ENCODE measurements at places on chromosomes 2 and 18.

- DNase-seq, result no peak
Measured at GRCh38 chr18:47247036-47247415, 4.4 kb downstream of the SKOR2 start.

- DNase-seq, result no peak
Measured at GRCh38 chr2:74867841-74868658, 34.1 kb downstream of the HK2 start.

- no peak for DNase-seq
Measured at GRCh38 chr2:219269362-219270054, 9.7 kb upstream of the DNAJB2 start.

DNA sequence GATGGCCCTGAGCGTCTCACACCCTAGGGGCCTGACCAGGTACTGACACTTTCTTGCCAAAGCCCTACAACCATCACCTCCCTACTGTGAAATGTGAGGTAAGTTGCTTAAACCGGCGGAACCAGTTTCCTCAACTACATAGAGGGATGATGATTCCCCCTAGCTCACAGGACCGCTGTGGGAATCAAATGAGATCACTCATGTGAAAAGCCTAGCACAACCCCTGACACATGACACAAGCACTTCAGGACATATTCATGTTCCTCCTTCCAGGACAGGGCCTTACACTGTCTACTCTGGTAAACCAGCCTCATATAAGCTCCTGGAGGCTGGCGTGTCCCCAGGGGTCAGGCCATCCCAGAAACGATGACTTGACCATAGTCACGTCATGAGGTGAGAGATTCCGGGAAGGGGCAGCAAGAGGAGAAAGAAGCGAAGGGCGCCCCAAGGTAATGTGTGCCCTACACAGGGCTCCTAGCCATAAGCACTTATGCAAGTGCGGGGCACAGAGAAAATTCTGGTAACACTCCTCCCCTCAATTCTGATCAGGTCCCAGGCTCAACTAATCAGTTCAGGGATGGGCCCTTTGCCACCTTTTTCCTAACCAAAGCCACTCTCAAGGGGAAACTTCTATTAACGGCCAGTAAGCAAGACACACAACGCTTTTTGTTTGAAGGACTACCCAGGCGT is 49.5 kb downstream of the C2orf42 start:
- DNase-seq, result no peak

- DNase-seq, result no peak
Measured at GRCh38 chr2:207283356-207283755, 117.6 kb upstream of the KLF7 start.

DNA sequence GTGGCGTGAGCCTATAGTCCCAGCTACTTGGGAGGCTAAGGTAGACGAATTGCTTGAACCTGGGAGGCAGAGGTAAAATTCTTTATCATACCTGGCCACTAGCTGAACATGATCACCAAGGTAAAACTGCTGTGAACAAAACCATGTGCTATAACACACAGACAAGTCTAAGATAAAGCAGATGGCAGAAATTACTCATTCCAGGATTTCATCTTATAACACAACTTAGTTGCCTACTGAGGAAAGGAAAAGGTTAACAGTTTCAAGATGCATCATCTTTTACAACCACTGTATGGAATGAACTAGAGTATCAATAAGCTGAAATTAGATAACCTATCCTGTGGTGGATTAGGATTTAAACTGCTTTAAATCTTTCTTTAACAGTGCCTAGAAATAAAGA is 8.3 kb downstream of the ARL5A start:
- no peak for DNase-seq

DNA sequence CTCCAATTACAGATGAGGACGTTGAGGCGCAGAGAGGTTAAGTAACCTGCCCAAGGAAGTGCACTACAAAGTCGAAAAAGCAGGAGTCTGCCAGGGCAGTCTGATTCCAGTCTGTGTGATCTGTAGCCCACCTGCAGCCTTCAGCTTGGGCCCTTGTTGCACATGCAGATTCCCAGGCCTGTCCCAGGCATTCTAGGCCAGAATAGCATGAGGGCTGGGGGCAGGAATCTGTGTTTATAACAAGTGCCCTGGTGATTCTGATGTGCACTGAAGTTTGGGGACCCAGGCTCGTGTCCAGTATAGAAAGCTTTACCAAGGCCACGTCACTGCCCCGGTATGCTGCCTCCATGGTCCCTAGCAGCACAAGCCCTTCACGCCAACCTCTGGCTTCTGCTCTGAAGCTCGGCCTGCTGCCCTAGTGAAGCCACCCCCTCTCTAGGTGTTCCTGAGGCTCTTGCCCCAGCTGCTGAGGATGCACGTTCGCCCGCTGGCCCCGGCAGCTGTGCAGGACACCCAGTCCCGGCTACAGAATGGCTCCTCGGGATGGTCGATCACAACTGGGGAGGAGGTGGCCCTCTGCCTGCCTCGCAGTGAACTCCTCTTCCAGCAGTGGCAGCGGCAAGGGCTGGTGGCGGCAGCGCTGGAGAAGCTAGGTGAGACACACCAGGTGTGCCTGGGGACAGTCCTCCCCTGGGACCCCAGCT is 4.6 kb downstream of the CHRNG start:
- no peak for DNase-seq

- no peak for DNase-seq
Measured at GRCh38 chr2:75241696-75242095, 42.4 kb upstream of the TACR1 start.

GRCh38 chr2:135926605-135927004 is 50.4 kb upstream of the MCM6 start:
- DNase-seq, result no peak

- DNase-seq, result no peak
Measured at GRCh38 chr2:121161272-121161671, 123.7 kb downstream of the TFCP2L1 start.

DNA sequence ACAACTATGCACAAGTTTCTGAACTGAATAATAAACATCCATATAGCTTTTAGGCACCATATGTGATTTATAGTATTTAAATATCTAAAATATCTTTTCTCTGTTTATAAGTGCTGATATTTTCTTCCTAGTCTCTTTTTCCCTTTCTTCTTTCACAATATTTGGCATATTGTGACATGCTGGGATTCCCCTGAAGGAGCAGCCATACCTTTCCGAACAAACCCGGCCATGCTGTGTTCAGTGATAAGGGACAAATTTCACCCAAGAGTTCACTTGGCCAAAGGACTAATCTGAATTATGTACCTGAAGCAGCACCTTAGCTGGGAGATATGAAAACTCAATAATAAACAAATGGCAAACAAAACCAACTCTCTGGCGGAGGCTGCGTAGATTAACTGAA is 250.8 kb downstream of the RDH14 start:
- DNase-seq, result no peak

DNA sequence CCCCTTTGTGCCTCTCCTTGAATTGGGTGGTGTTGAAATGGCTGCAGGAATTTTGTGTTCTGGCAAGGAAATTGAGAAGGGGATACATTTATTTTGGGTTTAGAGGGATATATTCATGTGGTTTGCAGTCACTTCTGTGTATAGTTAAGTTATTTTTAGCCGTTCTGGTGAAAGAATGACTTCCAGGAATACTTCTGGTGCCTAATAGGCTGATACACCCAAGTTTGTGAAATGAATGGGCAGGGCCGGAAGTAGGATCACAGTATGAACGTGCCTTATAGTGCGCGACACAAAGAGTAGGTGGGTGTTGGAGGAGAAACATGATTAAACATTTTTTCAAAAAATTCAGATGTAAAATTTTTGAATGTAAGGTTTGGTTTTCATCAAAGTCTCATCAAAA is 168.6 kb upstream of the ATP5MC3 start:
- DNase-seq, result no peak

- no peak for DNase-seq
Measured at GRCh38 chr2:235050980-235051351, 99.1 kb downstream of the SH3BP4 start.

GRCh38 chr2:10931710-10932255 is 20.0 kb downstream of the KCNF1 start:
- DNase-seq, result no peak

DNA sequence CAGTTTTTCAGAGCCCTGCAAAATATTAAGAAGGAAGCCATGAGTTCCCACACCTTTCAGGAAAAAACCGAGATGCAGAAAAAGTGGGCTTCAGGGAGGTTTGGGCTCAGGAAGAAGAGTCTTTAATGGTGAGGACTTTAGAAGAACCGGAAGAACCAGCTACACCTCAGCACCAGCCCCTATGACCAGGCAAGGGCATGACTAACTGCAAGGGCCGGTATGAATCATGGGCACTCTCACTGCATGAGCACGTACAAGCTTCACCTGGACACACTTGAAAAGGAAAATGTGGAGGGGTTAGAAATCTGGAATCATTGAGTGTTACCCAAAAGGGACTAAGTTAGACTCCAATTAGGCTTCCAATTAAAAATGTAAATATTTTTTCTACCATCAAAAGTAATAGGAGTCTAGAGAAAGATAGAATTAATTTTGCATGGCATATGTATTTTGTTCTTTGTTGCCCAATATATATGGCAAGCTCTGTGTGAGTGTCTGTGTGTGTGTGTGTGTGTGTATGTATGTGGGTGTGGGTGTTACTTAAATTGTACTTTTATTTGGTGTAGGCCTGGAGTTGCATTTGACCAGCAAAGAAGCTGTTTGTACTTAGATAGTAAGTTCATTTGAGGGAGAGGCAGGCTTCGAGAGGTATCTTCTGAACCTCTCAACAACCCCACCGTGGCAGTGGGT is 66.5 kb upstream of the THUMPD2 start:
- DNase-seq, result no peak

GRCh38 chr18:62663731-62664336 is 51.5 kb upstream of the PHLPP1 start:
- no peak for DNase-seq

DNA sequence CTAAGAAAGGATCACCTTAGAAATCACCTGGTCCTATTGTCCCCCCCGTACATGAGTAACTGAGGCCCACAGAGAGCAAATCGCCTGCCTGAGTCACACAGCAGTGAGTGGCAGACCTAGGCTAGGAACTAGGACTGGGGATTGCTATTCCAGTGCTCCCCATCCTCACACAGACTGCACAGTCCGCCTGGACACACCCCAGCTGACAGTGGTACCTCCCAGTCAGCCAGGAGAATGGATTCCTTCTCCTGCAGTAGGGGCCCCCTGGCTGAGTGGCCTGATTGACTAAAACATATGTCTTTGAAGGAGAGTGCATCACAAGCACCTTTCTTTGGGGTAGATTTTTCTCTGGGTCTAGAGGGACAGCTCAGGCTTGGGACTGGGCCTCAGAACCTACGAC is 32.4 kb upstream of the SLC35F6 start:
- DNase-seq, result no peak

DNA sequence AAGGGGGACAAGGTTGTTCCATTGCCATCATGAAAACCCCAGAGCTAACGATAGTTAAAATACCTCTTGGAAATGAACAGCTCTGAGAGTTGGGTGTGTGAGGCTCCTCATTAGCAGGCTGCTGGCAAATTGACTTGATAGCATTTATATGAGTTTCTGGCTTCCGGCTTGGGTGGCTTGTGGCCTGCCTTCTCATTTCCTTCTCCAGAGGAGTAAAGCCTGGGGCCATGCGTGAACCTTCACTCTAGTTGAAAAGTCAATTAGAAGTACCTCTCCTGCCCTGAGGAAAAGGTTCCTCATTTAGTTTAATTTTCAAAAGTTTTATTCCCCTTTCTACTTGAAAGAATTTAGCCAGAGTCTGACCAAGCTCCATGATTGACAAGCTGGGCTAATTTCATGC is 67.1 kb downstream of the MGAT5 start:
- no peak for DNase-seq

- DNase-seq, result no peak
Measured at GRCh38 chr2:200373973-200374416, 67.5 kb downstream of the SPATS2L start.

- no peak for DNase-seq
Measured at GRCh38 chr2:131104487-131105155, 515 bp upstream of the PLEKHB2 start.

DNA sequence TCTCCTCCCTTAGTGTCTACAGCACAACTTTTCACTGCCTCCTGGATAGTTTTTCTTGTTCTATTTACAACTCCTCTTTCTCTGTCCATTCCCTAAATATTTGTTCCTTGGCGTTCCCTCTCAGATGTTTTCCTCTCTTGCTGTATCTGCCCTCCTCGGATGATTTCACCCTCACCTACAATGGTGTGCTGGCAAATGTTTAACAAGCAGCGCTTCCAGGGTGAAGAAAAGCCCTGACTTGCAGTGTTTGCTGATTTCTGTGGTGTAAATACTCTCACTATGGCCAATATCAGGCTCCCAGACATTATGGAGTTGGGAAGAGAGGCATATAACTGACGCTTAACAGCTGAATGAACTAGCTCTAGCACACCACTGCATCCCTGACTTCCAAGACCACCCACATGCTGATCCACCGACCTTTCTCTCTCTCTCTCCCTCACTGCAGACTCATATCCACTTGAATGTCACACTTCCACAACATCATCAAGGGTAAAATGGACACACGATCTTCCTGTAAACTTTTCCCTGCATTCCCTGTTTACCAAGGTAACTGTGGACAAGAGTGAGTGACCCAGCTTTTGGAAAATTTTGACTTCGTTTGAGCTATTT is 31.5 kb upstream of the SPTBN1 start:
- no peak for DNase-seq

GRCh38 chr2:242019344-242019743 is 149.8 kb downstream of the RTP5 start:
- no peak for DNase-seq

GRCh38 chr2:174184915-174185314 is 63.4 kb downstream of the OLA1 start:
- DNase-seq, result no peak

DNA sequence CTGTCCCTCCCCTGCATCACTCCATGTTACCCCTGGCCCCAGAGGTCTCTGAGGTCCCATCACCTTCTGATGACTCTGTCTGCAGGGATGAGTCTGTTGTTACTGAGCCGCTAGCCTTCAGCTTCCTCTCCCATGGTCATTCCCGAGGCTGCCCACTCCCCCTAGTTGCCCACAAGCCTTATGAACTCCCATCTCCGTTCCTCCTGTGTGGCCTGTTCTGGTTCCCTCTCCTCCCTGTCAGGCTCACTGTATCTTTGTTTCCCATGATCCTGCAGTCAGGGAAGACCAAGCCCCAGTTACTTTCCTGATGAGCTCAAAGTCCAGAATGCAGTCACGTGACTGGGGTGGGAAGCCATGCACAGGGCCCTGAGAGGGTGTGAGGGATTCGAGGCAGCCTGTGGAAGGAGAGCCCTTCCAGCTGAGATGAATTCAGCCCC is 39.5 kb downstream of the INPP4A start:
- no peak for DNase-seq

DNA sequence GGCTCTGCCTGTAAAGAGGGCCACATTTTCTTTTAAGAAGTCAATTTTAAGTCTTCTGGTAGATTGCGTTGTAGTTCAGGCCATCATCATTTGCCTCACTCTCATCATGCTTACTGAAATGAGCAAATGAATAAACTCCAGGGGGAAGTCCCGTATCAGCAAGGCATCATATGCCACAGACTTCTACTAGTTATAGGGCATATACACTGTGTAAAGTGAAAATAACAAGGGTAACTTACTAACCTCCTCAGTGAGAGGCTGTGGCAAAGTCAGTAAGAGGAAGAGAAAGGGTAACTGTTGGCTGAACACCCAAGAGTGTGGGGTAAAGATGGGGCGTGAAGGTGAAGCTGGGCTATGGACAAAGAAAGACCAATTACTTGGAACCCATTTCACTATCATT is 456.2 kb downstream of the SPAG16 start:
- no peak for DNase-seq

- no peak for DNase-seq
Measured at GRCh38 chr2:235535423-235536130, 41.7 kb downstream of the AGAP1 start.

All from stimulated activated CD4-positive, alpha-beta T cell treated with anti-CD3 and anti-CD28 coated beads, Interleukin-1b, Interleukin-23, amount 100 ng/mL, for 24 hours (primary cell).